ENCODE measurements at places on chromosomes 12 and 14.
A peak's percentile ranks its signal among the peaks of the same experiment; 100 is the strongest.

DNA sequence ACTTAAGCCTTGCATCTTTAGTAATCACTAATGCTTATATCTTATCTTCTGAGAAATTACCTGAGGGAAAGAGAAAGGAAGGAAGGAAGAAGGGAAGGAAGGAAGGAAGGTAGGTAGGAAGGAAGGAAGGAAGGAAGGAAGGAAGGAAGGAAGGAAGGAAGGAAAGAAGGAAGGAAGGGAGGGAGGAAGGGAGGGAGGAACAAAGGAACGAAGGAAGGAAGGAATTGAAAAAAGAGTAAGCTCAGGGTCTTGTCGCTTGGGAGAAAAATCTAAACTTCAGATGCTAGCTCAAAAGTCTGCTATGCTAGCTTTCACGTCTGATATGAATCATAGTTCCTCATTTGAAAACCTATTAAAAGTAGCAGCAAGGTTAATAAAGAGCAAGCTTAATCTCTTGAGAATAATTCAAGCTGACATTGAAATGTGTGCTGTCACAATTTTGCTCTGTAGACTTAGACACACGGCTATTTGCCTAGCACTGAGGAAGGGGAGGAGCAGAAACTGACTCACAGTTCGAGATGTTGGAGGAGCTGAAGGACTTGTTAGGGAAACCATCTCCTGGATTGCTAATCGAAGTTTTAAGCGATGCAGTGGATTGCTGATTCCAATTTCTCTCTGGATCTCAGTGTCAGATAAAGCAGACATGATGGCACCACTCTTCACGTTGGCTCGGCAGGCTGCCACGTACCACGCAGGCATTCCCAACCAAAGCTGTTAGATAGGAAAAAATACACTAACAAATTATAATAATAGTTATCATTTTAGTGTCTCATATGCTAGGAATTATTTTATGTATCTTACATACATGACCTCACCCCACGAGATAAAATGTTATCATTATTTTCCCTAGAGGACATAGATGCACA is 216.7 kb downstream of the ACSS3 start:
- no peak for DNase-seq

GRCh38 chr14:55347040-55347439 is 64.6 kb downstream of the ATG14 start:
- no peak for DNase-seq

- no peak for DNase-seq
These were observed 215.1 kb upstream of the FAR2 start for GRCh38 chr12:28933864-28934527.

GRCh38 chr12:42910656-42911055 is 321.1 kb upstream of the PRICKLE1 start:
- no peak for DNase-seq

- DNase-seq = no peak
These were observed 18.8 kb downstream of the BCL11B start for GRCh38 chr14:99252940-99253868.

GRCh38 chr14:104932676-104933631 is 8.3 kb downstream of the PLD4 start:
- DNase-seq = peak; percentile 84

DNA sequence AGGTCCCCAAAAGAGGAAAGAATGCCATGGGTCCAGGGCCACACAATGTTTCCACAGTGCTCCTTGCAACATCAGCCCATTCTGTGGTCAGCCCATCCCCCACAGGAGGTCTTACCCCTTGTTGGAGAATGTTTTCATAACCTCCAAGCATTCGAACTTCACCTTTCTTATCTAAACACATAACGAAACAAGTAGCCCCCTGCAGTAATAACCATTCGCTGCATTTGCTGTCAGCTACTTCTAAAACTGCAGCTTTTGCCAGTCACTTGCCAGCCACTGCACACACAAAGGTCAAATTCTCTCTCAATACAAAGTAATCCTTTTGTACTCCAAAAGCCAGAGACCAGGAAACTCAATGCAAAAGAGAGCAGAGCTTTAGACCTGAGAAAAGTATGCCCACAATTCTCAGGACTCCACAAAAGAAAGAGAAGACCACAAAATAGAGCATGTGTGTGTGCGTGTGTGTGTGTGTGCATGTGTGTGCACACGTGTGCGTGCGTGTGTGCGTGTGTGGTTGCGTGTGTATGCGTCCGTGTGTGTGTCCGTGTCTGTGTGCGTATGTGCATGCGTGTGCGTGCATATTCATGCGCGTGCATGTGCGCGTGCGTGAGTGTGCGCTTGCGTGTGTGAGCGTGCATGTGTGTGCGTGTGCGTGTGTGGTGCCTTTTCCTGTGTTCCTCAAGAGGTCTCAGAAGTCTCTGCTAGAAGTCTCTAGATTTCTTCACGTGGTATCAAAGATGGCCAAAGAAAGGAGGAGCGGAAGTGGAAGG is 31.7 kb upstream of the NINJ2 start:
- DNase-seq = peak; percentile 28

DNA sequence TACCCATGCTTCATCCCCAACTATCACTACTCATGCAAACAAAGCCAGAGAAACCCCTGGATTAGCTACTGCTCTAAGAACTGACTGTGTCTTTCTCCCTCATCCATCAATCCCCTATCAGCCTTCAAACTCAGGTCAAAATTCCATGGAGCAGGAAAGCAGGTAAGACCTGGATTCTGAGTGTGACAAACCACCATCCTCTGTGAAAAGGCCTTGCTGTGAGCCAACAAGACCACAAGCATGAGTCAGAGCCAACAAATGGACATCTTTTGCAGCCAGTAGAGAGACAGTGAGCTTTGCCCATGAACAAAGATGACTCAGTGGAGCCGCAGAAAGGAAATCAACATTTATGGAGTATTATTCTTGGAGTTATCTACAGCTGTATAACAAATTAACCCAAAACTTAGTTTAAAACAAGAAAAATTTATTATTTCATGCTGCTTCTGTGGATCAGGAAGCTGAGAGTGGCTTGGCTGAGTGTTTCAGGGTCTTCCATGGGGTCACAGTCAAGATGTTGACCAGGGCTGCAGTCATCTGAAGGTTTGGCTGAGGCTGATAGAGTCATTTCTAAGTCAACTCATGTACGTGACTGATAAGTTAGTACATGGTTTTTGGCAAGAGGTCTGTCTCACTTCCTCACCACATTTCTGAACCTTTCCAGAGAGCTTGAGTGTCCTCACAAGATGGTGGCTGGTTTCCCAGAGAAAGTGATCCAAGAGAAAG is 61.1 kb downstream of the PITPNM2 start:
- DNase-seq = peak; percentile 63

DNA sequence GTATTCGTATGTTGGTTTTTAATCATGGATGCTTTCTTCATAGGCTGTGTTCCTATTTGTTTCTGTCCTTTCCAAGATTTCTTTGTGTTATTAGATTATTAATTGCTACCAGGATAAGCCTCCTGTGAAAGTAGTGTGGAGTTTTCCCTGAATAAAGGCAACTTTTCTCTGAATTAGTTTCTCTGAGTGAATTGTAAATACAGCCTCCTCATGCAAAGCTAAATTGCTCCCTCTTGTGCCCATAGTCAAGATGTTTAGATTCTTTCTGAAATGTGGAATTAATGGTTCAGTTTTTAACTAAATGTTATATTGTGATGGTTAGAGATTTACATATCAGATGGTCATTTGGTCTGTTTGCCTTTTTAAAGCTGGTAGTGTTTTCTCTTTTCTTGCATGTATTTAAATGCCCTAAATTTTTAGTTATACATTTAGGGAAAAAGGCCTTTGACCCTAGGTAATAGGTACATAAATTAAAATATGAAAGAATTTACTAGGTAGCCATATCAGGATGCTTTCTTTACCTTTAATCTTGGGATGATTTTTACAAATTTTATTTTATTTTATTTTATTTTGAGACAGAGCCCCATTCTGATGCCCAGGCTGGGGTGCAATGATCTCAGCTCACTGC is 8.9 kb downstream of the APAF1 start:
- DNase-seq = peak; percentile 71

GRCh38 chr12:52649066-52649465 is 2.9 kb downstream of the KRT2 start:
- no peak for DNase-seq

DNA sequence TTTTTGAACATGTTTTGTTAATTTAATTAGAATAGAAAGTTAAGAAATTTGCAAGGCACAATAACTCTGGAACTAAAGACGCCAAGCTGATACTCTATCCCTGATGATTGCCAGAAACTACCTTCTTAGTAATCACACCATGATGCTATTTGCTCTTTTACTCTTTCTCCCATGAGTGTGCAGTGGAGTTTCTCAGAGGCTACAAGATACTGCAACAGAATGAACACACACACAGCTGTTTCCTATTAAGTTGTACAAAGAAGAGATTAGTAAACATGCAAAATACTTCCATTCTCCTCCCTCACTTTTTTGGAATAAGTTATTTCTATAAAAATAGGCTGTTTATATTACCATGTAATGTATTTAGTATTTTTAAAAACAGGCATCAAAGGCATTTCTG is 1367.5 kb downstream of the AACS start:
- DNase-seq = no peak

- no peak for DNase-seq
These were observed 99.4 kb downstream of the CRADD start for GRCh38 chr12:93776581-93777018.

DNA sequence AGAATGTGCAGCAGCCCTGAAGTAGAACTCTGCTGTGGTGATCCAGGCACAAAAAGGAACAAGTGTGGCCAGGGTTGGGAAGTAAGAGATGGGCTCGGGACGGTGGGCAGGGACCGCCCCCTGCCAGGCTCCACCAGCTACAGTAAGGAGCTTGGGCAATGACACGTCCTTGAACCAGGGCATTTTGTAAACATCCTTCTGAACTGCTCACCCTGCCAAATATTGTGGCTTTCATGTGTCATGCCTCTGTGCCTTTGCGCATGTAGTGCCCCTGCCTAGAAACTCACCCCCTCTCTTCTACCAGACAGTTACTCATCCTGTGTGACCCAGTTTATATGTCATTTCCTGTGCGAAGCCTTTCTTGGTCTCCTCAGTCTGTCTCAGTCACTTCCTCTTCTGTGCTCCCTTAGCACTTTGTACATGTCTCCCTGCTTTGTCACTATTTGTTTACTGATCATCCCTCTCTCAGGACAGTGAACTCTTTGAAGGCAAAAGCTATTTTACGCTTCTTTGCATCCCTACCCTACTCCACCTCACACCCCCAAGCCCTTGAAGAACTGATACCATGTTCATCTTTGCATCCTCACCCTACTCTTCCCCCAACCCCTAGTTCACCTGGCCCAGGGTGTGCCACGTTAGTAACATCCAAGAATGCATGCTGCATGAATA is 108.9 kb upstream of the PLEKHG7 start:
- peak; percentile 82 for DNase-seq

DNA sequence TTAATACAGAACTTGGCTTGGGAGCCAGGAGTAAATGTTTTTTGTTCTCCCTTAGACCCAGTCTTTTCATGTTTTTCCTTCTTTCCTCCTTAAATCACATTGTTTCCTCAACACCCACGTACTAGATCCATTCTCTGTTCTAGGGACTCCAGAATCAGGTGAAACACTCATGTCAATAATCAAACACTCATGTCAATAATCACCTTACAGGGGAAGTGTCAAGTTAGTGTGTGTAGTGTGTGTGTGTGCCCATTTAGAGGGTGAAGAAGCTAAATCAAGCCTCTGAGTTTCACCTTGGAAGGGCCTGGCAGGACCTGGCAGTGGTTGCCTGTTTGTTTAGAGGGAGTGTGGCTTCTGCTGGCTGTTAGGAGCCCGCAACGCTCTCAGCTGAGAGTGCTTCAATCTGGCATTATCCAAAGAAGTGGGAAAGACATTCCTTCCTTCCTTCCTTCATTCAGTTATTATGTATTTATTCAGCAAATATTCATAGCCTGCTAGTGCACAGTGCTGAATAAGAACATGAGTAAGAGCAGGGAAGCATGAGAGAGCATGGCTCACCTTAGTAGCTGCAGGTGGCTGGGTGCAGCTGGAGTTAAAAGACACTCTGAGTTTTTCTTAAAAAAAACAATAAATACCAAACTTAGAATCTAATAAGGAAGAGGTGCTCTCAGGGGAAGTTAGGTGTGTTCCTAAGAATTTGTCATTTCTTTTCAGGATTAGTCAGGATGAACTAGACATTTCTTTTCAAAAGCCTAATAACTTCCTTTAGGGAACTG is 17.6 kb upstream of the EID3 start:
- no peak for DNase-seq

DNA sequence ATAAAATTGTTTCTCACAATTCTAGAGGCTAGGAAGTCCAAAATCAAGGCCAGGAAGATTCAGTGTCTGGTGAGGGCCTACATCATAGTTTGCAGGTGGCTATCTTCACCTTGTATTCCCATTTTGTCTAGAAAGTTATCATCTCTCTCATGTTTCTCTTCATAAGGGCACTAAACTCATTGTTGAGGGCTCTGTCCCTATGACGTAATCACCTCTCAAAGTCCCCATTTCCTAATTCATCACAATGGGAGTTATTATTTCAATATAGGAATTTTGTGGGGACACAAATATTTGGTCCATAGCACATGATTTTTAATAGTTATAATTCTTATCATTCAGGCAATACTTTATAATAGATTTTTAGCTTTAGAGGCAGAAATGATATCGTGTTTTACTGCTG is 1509.2 kb upstream of the SEL1L start:
- DNase-seq = no peak

- DNase-seq = no peak
These were observed 408.9 kb downstream of the NAV3 start for GRCh38 chr12:78239544-78239943.

DNA sequence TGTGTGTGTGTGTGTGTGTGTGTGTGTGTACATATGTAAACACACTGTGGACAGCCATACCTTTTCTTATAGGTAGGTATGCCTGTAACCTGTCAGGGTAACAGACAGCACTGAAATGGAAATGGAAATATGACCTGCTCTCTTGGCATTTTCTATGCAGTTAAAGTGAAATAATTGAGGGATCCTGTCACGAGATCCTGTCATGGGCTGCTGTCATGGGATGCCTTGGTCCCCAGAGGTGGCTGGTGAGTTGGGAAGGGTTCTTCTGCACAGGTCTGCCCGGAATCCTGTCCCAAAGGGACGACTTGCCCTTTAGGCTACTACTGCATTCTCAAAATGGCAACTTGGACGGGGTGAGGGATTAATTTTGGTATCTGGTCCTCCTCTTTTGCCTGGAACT is 47.3 kb downstream of the ELK3 start:
- DNase-seq = no peak

DNA sequence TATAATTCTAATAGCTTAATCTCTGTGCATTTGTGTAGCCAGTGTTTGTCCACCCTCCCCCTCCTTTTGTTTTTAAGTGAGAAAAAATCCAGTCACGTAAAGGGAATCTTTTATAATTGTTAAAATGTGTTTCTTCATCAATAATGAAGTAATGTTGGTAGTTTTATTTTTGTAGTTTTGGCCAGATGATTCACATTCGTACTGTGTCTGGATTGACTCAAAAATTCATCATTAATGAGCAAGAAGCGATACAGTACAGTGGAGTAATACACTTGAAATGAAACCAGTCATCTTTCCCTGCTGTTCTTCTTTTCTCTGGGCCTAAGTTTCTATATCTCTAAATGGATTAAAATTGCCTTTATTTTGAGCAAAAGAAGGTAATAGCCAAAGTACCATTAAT is 86.5 kb downstream of the SRGAP1 start:
- DNase-seq = no peak

Measured in KBM-7 (cell line).